ENCODE measurements at places on chromosomes 13 and 19.

DNA sequence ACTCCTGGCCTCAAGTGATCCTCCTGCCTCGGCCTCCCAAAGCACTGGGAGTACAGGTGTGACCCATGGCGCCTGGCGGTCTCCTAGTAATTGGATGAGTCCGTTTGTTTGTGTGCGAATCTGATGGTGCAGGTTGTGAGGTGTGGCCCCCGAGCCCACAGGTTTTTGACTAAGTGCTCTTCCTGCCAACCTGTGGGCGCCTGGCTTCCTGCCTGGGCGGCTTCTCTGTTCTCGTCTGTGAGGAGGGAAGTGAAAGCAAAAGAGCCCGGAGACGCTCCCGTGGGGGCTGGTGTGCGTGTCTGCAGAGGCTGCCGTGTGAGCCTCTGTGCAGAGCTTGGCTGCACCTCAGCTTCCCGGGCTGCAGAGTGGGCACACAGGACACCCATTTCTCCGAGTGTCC lies 10.0 kb downstream of the ARHGAP45 start:
- DNase-seq, result no peak

DNA sequence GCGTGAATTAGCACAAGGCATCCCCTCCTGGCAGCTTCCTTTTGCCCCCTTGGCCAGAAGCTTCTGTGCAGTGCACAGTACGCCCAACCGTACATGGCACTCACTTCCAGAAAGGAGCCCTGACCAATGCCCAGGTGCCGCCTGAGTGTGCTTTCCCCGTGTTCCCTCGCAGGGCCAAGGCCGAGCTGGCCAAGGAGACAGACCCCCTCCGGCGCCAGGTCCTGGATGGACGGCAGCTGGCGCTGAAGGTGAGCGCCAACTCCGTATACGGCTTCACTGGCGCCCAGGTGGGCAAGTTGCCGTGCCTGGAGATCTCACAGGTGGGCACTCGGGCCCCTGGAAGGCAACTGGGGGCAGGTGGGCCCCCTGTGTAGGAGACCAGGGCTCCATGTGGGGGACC lies 9.4 kb upstream of the SPIB start:
- DNase-seq, result no peak

DNA sequence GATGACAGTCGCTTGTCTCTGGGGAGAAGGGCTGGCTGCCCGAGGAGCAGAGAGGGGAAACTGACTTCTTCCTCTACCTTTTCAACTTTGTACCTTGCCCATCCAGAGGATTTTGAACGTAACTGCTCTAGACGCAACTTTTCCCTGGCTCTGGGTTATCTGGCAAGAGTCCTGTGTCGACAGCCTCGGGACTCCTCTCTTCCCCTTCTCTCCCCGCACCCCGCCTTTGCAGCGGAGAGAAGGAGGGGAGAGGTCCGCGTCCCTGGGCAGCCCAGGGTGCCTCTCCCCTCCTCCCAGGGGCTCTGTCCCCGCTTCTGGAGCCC lies 574 bp downstream of the SH3GL1 start:
- no peak for DNase-seq

- no peak for DNase-seq
These were observed 4.0 kb downstream of the BRD4 start for GRCh38 chr19:15328312-15328711.
